ENCODE measurements at places on chromosomes 5 and 9. TPM values are rescaled to one million over a fixed set of nuclear protein-coding genes. Genes with fewer than 3 reads are reported as not detected.

Gene FGFR4
- not detected for polyA plus RNA-seq

Gene PDCD1LG2
- polyA plus RNA-seq: 0.71 TPM

Gene PCDHGC4
- 0.22 TPM for polyA plus RNA-seq

Gene SIT1
- polyA plus RNA-seq: not detected

Gene CARD6
- polyA plus RNA-seq: not detected

Gene CATSPER3
- polyA plus RNA-seq: not detected

Gene OR1L1
- polyA plus RNA-seq: not detected

Gene TIMD4
- polyA plus RNA-seq: not detected

Gene C5orf63
- polyA plus RNA-seq: 28.9 TPM

Gene ARL10
- polyA plus RNA-seq: 1.1 TPM

Gene SNAPC4
- polyA plus RNA-seq: 0.55 TPM

Gene PCDHB12
- 2.6 TPM for polyA plus RNA-seq

Gene SMAD5
- polyA plus RNA-seq: 13.3 TPM

Gene C9orf50
- polyA plus RNA-seq: not detected

Gene EQTN
- polyA plus RNA-seq: 15.1 TPM

Gene SLC45A2
- not detected for polyA plus RNA-seq

All from Purkinje cell (primary cell).